ENCODE measurements at places on chromosomes 16 and 17.

DNA sequence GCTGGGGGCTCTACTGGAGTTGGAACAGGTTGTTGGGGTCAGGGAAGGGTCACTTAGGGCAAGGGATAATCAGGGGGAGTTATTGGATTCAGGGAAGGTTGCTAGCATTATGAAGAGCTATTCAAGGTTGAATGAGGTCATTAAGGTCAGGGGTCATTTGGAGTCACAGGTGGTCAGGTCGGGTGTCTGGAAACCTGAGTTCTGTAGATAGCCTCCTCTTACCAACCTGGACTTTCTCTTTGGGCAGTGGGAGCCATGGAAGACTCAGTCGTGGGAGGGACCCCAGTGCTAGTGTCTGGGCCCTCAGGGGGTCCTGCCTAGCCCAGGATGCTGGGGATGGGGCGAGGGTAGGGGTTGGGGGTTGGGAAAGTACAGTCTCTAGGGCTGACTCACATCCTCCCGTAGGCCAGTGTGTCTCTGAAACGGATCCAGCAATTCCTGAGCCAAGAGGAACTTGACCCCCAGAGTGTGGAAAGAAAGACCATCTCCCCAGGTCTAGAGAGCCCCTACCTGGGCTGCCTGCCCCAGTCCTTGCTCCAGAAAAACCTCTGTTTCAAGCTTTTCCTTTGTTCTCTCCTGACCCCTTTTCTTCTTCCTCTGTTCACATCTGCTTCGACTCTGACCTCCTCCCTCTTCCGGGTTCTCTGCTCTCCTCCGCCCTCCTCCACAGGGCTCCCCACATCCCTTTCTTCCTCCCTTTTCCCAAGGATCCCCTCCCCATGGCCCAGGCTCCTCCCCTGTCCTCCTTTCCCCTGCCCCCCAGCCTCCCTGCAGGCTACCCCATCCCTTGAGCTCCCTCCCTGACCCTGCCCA lies 33.5 kb downstream of the ABCC3 start:
- DNase-seq: peak; percentile 37

GRCh38 chr17:73338050-73338521 lies 26.3 kb upstream of the CDC42EP4 start:
- DNase-seq: no peak

- no peak for DNase-seq
These were observed 3.5 kb upstream of the YPEL2 start for GRCh38 chr17:59327981-59328290.

DNA sequence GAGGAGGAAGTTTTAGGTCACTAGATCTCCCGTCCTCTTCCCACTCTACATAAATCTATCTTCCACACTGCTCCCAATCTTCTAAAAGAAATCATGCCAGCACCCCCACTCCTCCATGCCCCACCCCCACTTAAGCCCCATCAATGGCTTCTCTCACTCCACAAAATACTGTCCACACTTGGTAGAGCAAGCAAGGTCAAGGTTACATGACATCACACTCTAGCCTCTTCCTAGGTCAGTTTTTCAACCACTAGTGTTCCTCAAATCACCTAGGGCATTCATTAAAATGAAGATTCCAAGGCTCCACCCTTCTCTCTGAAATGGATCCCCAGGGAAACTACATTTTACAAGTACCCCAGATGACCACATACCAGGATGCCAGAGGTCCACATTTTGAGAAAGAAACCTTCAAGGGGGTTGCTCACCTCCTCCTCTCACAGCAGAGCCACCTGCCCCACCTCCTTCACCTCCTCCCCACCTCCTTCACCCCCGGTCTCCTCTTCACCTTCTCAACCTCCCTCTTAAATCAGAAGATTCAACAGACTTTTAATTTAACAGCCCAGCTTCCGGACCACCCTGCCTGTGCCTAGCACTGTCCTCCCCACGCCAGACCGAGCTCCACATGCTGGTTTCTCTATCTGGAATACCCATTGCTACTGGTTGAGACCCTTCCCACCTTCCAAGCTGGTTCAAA lies 3.2 kb downstream of the AMFR start:
- DNase-seq: no peak

- DNase-seq: no peak
These were observed 28.2 kb upstream of the TMEM220 start for GRCh38 chr17:10758062-10758461.

DNA sequence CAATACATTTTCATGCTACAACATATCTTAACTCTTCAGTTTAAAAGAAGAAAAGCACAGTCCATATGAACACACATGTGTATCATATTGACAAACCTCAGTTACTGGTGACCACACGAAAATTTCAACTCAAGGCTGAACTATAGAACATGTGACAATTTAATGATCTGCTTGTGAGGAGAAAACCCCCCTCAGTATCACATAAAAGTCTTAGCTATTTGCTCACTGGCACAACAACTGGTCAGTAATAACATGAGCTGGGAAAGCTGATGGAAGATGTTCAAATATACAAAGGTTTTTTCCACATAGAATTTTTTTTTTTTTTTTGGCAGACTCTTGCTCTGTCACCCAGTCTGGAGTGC lies 19.5 kb downstream of the ZNF652 start:
- DNase-seq: no peak

GRCh38 chr17:67132366-67132765 lies 88.0 kb downstream of the CACNG1 start:
- DNase-seq: no peak

GRCh38 chr17:80815151-80815681 lies 176.4 kb upstream of the CHMP6 start:
- DNase-seq: no peak

DNA sequence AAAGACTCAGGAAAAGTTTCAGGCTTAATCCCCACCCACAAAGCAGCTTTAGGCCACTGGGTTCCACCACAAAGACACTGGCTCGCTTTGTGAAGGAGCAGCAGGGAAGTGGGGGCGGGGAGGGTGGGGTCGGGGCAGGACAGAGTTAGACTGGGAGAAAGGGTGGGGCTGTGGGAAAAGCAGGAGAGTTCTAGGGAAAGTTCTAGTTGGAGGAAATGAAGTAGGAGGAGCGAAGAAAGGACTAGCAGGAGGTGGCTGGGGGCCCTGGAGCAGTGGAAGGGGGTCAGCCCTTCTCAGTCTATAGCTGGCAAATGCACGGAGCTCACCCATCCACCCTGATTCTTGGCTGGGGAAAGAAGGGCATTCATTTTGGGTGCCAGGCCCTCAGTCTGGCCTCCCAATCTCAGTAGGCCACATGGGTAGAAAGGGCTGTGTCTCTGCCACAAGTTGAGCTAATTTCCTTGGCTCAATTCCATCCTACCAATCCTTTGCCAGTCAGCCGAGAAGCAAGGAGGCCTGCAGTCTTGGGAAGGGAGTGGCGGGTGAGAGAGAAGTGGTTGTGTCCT lies 4.6 kb downstream of the INPP5K start:
- DNase-seq: peak; percentile 63

- no peak for DNase-seq
These were observed 13.4 kb upstream of the SULT1A1 start for GRCh38 chr16:28623172-28623711.

GRCh38 chr16:15498427-15499175 lies 64.2 kb downstream of the BMERB1 start:
- peak; percentile 32 for DNase-seq

DNA sequence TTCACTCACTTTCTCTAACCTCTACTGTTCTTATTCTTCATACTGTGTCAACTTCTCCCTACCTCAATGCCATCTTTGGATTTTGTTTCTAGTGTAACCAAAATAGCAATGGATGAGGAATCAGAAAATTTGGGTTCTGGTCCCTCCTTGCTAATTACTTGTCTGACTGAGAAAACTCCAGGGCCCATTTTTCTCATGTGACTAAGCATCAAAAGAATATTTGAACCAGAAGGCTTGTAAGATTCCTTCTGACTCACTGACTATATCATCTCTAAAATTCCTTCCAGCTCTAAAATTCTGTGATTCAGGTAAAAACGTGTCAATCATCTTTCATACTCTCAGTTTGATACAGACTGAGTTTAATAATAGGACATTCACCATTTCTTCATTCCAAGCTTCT lies 57.9 kb downstream of the BRIP1 start:
- no peak for DNase-seq

- DNase-seq: no peak
These were observed 49.8 kb downstream of the NDEL1 start for GRCh38 chr17:8485491-8485890.

GRCh38 chr17:50842506-50843149 lies 7.2 kb downstream of the WFIKKN2 start:
- DNase-seq: no peak

GRCh38 chr16:28477311-28477920 lies 5.3 kb upstream of the NPIPB7 start:
- DNase-seq: no peak

DNA sequence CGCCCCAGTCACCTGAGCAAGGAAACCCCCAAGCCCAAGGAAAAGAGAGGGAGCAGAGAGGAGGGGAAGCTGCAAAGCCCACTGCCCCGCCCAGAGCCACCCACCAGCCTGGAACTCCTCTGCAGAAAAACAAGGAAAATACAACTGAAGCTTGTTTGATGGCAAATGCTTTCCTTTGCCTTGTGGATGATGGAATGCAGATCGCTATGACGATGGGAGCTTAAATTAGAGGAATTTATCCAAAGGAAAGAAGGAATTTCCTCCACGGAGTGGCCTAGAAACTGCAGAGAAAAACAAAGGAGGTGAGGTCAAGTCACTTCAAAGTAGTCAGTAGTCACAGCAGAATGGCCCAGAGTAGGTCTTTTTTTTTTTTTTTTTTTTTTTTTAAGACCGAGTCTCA lies 31.5 kb upstream of the ASGR2 start:
- DNase-seq: no peak

DNA sequence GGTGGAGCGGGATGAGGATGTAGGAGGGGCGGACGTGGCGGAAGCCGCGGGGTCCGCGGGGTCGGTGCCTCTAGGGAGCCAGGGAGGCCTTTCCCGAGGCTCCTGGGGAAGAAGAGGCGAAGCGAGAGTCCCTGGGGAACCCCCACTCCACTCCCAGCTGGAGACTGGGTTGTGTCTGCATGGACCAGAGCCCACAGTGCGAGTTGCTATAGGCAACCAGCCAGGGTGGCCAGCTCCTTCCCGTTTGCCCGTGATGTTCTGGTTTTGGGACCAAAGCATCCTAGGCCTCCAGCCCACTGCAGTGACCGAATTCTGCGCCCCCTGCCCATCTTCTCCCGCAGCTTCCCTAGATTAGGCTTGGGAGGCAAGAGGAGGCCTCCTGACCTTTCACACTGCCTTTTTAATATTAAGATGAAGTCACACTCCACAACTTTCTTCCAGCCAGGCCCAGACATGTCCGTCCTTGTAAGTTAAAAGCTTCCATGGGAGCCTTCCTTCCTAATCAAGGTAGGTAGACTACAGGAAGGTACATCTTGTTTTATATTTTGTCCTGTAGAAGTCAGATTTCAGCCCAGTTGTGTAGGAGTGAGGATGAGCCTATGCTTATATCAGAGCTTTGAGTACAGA lies 469 bp downstream of the AMZ2 start:
- DNase-seq: peak; percentile 64

GRCh38 chr16:89246903-89247733 lies 29.6 kb downstream of the ZNF778 start:
- peak; percentile 65 for DNase-seq

DNA sequence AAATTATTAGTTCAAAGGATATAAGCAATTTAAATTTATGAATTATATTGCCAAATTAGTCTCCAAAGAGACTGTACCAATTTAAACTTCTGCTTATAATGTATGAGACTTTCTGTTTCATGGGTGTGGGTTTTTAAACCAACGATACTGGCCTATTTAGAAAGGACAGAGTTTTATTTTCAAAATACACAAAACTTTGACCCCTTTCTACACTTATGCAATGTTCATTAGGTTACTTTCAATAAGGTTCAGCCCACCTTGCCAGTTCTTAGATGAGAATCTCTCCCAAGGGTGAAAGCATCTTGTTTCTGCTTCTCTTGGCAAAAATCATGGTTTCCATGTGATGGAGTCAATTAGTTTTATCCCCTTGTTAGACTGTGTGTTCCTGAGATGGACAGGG lies 84.7 kb downstream of the MYO1D start:
- no peak for DNase-seq

Data from MG63 (cell line).